ENCODE measurements at places on chromosomes 7 and 10. TPM values are rescaled to one million over a fixed set of nuclear protein-coding genes. Genes with fewer than 3 reads are reported as not detected.

DNA sequence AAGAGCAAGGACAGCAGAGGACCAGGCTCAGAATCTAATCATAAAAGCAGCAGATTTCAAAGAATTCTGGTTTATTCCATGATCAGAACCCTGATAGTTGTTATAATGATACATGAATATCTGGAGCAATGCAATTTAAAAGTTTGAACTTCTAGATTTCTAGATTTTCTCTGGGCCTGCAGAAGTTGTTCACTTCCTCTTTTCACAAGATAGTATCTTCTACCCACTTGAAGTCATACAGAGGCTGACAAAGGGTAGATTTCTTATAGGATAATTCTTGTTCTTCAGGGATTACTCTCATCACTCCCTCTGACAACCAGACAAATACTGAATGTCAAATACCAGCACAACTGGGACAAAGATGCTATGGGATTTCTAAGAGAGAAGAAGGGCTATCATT, 320.0 kb upstream of the ETV1 start:
- no peak overlapping the region for H3K4me3 ChIP-seq
- no peak overlapping the region for H3K27ac ChIP-seq
- no peaks in the 10 kb centered on the region for H3K27me3 ChIP-seq
- no peaks in the 10 kb centered on the region for H3K4me1 ChIP-seq
- H3K36me3 ChIP-seq = no peaks in the 10 kb centered on the region

DNA sequence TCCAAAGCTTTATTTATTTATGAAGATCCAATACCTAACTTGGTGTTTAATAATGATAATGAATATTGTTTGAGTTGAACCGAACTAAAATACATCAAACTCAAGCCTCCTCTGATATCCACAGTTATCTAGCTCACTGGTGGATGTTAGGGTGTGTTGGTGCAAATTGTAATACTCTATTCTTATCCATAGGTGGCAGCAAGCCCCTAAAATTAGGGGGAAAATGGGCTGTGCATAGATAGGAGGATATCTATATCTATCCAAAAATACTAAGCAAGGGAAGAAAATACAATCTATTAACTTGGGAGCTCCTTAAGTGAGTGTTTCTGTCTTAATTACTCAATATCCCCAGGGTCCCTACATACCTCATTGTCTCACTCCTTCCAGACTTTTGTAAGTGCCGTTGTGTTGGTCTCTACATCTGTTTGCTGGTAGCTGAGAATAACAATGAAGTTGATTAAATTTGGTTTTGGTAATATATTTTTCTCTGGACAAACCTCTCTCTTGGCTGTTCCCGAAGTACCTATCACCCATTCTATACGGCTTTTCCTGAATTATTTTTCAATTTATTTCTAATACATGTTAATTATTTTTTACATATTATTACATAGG, 55.0 kb upstream of the VWDE start:
- no peaks in the 10 kb centered on the region for H3K4me1 ChIP-seq
- no peaks in the 10 kb centered on the region for H3K27me3 ChIP-seq
- H3K4me3 ChIP-seq = no peak overlapping the region
- peak; percentile 33 for DNase-seq

DNA sequence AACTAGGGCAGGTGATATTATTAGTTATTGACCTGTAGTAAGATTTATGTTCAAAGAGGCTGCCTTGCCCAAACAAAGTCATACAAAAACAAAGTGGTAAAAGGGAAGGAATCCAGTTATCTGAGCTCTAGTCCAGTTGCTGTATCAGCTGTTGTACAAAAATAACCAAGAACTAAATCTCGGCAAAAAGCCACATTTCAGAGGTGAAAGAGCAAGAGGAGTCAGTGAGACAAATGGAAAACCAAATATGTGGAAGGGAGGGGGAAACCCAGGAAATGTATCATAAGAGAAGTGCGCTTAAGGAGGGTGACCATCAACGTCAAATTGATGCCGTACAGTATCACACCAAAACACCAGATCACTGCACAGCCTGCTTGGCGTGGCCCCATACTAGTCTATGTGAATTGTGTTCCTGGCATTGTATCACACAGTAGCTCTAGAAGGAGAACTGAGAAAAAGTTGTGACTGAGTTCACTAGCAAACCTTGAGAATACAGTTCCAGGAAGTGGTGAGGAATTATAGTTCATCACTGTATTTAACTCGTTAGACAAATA, 6.4 kb downstream of the AGBL3 start:
- H3K27me3 ChIP-seq = no peaks in the 10 kb centered on the region
- no peak for DNase-seq
- H3K4me1 ChIP-seq = peaks cover 13% of the 10 kb centered on the region

DNA sequence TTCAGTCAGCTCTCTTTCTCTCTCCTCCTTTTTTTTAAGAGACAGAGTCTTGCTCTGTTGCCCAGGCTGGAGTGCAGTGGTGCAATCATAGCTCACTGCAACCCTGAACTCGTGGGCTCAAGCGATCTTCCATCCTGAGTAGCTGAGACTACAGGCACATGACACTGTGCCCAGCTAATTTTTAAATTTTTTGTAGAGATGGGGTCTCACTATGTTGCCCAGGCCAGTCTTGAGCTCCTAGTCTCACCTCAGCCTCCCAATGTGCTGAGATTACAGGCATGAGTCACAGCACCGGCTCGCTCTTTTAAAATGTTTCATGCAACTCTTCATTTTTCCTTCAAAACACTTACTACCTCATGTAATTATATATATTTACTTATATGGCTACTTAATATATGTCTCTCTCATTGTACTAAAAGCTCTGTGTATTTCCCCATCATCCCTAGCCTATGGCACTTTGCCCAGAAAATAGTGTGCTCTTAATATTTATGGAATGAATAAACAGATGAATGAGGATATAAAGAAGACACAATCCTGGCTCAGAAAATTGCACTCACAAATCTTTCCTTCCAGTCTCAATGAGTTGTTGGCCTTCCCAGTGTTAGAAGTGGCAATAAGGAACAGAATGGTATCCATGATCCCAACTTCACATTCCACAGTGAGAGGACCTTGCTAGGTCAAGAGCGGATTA, 33.9 kb downstream of the EBLN1 start:
- no peak overlapping the region for H3K27ac ChIP-seq
- no peak for DNase-seq
- no peak overlapping the region for H3K4me3 ChIP-seq
- peaks cover 5% of the 10 kb centered on the region for H3K27me3 ChIP-seq

DNA sequence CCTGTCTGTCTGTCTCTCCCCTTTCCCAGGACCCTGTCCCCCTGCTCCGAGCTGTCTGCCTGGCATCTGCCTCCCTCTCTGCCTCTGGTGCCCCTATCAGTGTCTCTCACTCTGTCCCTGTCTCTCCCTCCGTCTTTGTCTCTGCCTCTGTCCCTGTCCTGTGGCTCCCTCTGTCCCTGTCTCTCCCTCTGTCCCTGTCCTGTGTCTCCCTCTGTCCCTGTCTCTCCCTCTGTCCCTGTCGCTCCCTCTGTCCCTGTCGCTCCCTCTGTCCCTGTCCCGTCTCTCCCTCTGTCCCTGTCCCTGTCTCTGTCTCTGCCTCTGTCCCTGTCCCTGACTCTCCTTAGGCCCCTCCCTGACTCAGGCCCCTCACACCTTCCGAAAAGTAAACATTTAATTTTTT, 75.0 kb upstream of the PAX2 start:
- no peak overlapping the region for H3K4me3 ChIP-seq
- H3K36me3 ChIP-seq = no peaks in the 10 kb centered on the region
- peaks cover 62% of the 10 kb centered on the region for H3K27me3 ChIP-seq
- H3K4me1 ChIP-seq = 0 out of 2 replicates have a peak, but pooled peaks cover 5% of the 10 kb centered on the region
- no peak for DNase-seq
- no peak overlapping the region for H3K27ac ChIP-seq

DNA sequence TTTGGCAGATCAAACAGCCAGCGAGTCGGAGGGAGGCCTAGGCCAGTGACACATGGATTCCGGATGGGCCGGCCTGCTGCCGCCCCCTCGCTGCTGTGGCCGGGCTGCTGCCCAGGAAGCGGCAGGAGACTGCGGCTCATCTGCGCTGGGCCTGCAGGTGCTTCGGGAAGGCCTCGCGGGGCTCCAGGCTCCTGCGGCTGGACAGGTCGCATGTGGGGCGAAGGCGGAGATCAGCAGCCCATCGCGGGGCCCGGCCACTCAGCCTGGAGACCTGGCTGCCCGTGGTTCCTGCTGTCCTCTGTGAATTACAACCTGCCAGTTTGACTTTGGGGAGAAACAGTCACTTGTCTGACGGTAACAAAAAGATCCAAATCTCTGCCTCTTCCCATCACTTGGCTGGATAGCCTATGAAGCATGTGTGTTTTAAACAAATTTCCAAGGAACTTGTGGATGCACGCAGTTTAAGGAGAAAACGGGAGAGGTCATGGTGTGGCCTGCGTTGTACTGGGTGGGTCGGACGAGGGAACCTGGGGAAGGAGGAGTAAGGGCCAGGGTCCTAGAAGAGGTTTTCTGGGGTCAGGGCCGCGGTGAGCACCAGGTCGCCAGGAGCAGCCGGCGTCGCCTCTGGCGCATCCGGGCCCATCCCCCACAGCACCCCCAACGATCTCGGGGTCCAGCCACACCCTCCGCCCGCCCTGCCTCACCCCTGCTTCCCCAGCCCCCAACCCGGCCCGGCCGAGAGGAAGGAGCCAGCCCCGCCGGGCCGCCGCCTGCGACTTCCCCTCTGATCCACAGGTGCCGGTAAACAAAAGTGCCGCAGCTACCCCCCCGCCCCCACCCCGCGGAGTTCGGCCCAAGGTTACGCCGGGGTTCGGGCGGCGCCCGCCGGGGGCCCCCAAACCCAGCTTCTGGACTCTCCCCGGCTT, 1.6 kb downstream of the SPOCK2 start:
- H3K36me3 ChIP-seq = no peaks in the 10 kb centered on the region
- DNase-seq = no peak
- no peak overlapping the region for H3K27ac ChIP-seq
- peaks cover 9% of the 10 kb centered on the region for H3K4me1 ChIP-seq
- H3K27me3 ChIP-seq = peaks cover 24% of the 10 kb centered on the region

ARHGEF5 gene
- total RNA-seq = 0.13 TPM

- H3K27me3 ChIP-seq = no peaks in the 10 kb centered on the region
- H3K27ac ChIP-seq = no peak overlapping the region
- H3K36me3 ChIP-seq = no peaks in the 10 kb centered on the region
- no peak for DNase-seq
Measured at GRCh38 chr10:72981882-72982529, 27.4 kb upstream of the PLA2G12B start.

DNA sequence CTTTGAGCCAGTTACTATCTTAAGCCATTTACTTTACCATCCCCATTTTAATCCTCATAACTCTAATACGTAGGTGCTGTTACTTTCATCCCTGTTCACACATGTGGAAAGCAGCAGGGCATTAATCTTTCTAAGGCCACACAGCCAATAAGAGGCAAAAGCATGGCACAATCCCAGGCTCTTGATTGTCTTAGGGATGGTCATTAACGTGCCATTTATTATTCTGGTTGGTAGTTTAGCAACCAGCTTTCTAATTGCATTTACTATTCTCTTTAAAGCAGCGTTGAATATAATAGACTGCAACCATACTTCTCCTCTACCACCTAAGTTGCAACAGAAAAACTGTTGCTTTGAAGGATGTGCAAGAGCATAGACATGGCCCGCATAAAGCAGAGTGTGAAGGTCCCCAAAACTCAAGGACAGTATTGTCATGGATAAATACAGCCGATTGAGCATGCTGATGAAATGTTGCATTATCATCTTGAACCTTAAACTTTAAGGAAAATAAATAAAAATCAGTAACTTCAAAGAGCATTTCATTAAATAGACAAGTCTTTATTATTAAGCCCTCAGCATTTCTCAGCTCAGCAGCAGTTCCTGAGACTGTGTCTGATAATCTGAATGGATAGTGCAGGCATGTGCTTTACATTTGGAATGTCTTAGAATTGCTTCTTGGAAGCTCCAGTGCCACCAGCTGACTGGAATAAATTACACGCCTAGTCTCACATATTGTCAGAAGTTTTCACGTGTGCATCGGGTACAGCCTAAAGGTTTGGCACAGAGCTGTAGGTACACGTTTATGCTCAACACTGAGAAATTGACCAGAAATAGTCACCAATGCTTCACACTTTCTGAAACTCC, 467.1 kb downstream of the SDK1 start:
- no peak overlapping the region for H3K27ac ChIP-seq
- H3K27me3 ChIP-seq = no peaks in the 10 kb centered on the region
- no peak overlapping the region for H3K4me3 ChIP-seq
- no peak for DNase-seq
- H3K36me3 ChIP-seq = no peaks in the 10 kb centered on the region

DNA sequence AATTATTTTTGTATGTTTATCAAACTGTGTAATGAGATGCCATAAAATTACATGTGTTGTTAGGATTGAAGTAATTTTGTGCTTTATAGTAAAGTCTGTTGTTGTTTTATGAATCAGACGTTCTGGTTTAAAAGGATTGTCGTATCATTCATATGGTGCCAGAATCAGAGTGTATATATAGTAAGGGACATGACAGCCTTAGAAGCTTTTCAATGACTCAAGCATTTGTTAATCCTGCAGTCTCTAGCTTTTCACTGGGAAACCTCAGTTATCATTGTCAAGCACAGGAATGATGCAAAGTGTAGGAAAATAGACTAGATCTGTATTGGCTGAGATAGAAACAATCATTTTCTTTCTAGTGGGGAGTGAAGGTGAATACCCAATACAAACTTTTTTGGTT, 57.5 kb downstream of the TRRAP start:
- no peak overlapping the region for H3K27ac ChIP-seq
- no peak for DNase-seq
- H3K4me3 ChIP-seq = no peak overlapping the region
- peaks cover 98% of the 10 kb centered on the region for H3K36me3 ChIP-seq
- H3K27me3 ChIP-seq = no peaks in the 10 kb centered on the region

- H3K36me3 ChIP-seq = no peaks in the 10 kb centered on the region
- H3K4me3 ChIP-seq = no peak overlapping the region
- DNase-seq = no peak
- H3K27me3 ChIP-seq = no peaks in the 10 kb centered on the region
- H3K4me1 ChIP-seq = 0 out of 2 replicates have a peak, but pooled peaks cover under 1% of the 10 kb centered on the region
Measured at GRCh38 chr10:78906734-78907390, 161.9 kb upstream of the ZMIZ1 start.

DNA sequence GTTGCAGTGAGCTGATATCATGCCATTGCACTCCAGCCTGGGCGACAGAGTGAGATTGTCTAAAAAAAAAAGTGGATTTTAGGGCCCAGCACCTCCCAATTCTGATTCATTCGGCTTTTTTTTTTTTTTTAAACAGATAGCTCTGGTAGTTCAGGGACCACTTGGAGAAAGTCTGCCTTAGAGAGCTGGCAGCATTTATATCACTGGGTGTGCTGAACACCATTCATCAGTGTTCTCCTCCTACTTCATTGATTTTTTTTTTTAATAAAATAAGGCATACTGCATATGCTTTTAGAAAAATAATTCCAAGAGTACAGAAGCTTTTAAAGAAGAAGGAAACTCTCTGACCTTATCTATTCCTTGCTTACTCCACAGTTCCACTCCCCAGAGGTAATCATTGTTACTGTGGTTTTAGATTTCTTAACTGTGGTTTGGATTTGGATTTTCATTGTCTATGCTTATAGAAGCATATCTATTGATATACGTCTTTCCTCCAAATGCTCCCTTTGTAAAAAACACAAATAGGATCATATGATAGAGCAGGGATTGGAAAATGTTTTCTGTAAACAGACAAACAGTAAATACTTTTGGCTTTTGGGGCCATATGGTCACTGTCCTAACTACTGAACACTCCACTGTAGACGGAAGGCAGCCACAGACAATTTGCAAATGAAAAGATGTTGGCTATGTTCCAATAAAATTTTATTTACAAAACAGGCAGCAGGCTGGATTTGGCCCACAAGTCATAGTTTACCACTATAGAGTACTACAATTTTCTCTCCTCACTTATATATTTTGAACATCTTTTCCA, 21.1 kb upstream of the SAR1A start:
- H3K4me1 ChIP-seq = peaks cover 30% of the 10 kb centered on the region
- no peak for DNase-seq
- no peaks in the 10 kb centered on the region for H3K27me3 ChIP-seq
- peak overlapping the region; percentile 5 for H3K27ac ChIP-seq
- no peaks in the 10 kb centered on the region for H3K36me3 ChIP-seq

Measured in SJSA1 (cell line).